ENCODE measurements at places on chromosomes 1 and 21.

GRCh38 chr1:158999316-159000069 lies 10.2 kb upstream of the IFI16 start:
- no peak for DNase-seq

- no peak for DNase-seq
These were observed 115.0 kb downstream of the RIPK4 start for GRCh38 chr21:41651830-41652229.

GRCh38 chr1:116139592-116140134 lies 28.5 kb downstream of the MAB21L3 start:
- no peak for DNase-seq

DNA sequence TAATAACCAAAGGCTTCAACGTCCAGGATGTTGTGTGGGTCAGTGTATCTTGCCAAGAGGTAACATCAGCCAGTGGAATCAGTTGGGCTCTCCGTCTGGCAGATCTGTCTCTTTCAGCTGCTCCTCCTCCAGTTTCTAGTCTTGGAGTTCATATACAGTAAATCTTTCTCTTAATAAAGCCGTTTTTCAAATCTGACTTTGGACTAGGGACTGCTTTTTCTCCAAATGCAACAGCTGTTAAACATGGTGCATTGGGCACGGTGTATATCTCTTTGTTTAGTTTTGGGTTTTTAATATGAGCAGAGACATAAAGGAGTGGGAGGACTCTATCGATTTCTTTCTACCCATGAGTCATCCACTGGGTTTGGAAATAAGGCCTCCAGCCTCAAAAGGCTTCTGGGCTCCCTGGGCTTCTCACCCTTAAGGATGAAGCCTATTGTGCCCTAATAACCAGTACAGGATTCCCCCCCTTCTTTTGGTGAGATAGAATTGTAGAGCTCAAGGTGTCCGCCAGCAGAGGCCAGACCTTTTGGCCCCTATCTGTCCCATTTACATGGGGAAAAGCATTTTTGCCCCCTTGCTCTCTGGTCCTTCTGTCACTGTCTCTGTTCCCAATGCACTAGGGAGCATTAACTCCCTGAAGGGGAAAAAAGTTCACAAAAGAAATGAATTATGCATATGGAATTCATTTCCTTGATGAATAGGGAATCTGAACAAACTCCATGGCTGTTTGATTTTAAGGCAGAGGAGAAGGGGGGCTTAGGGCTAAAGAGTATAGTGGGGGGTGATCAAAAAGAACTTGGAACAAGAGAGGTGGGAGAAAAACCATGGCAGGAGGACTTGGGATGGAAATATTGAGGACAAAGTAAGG lies 86.0 kb downstream of the PBX1 start:
- DNase-seq = no peak

DNA sequence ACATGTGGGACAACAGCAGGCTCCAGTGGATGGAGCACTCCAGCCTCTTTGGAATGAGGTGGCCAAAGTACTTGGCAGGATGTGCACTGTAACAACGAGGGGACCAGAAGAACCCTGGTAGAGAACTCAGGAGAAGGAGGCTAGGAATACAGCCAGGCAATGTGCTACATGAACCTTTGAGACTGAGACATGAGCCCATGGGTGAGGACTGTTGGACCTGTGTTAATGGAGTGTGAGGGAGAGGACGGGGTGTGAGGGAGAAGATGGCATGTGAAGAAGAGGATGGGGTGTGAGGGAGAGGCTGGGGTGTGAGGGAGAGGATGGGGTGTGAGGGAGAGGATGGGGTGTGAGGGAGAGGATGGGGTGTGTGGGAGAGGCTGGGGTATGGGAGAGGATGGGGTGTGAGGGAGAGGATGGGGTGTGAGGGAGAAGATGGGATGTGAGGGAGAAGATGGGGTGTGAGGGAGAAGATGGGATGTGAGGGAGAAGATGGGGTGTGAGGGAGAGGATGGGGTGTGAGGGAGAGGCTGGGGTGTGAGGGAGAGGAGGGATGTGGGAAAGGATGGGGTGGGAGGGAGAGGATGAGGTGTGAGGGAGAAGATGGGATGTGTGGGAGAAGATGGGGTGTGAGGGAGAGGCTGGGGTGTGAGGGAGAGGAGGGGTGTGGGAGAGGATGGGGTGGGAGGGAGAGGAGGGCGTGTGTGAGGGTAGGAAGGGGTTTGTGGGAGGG lies 62.3 kb upstream of the ARTN start:
- no peak for DNase-seq

- DNase-seq = no peak
These were observed 869 bp downstream of the NAV1 start for GRCh38 chr1:201539561-201540431.

DNA sequence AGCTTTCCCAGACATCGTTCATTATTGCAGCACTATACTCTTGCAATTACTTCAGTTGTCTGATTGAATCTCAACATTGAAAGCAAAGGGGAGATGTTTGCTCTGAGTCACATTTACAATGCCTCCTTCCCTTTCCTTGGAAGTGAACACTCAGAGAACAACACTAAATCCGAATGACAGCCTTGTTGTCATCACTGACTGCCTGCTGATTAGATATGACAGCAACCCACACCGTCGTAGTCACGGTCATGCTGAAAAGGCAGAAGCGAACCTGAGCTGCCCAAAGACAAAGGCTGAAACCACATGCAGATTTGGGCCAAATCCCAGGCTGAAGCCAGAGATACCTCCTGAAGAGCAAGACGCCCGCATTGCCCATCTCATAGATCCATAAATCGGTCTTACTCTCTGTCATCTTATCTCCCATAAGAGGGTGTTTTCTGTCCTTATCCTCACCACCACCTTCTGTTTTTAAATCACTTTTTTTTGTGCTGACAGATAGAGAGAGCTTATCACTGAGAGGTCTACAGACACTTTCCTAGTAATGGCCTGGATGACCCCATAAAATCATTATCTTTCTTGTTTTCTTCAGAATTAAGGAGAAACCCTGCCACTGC lies 47.5 kb downstream of the TMCO4 start:
- no peak for DNase-seq

DNA sequence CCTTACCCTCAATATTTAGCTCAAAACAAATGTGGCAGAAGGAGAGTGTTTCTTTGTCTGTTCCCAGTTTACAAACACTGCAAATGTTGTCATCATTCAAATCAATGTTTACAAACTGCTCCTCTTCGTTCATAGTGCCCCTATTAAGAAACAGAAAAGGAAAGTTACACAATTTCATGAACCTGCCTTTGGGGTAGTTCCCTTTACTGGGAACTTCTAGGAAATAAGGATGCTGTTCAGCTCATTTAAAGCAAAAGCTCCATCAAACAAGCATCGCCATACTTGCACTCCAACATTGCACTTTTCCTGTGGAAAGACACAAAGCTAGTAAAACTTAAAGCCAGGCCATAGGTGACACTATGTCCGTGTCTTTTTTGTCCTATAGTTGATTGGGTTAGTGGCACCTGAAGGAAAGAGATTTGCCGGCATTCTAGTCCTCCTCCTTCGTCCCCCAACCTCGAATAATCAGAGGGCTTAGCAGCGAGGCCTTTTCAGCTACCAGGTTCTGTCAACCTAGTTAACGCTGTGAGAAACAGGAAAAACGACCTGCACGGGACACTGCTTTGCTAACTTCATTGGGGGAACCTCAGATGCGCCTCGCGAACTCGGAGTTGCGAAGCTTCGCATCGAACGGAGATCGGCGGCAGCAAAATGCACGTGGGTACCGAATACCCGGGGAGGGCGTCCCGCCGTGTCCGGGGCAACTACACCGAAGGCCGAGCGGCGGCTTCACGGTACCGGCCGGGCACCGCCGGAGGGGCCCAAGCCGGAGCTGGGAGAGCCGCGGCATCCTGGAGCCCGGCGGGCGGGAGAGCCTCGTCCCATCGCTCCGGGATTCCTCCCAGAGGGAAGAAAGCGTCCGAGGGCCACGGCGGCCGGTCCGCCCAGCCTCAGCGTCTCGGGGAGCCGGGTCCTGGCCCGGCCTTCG lies 706 bp downstream of the C21orf91 start:
- peak; percentile 55 for DNase-seq

GRCh38 chr1:192702212-192702902 lies 66.4 kb downstream of the RGS13 start:
- DNase-seq = peak; percentile 32

GRCh38 chr1:190475421-190476141 lies 2.1 kb downstream of the BRINP3 start:
- DNase-seq = no peak

DNA sequence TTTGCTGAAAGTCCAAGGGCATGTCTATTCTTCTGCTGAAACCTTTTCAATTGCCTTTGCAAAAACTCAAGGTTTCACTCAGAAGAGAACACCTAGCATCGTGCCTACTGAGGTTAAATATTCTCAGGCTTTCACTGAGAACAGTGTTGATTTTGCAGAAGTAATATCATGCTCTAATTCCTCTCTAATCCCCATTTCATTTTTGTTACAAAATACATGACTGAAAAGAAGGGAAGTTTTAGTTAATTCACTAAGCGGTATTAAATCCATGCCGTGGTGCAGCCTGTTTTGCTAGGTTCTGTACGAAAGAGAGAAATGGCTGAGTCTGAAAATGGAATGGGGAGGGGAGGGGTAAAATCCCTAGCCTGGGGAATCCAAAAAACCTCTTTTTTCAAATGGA lies 163.2 kb upstream of the CAMK1G start:
- no peak for DNase-seq
